ENCODE measurements at places on chromosomes 11 and 22.

DNA sequence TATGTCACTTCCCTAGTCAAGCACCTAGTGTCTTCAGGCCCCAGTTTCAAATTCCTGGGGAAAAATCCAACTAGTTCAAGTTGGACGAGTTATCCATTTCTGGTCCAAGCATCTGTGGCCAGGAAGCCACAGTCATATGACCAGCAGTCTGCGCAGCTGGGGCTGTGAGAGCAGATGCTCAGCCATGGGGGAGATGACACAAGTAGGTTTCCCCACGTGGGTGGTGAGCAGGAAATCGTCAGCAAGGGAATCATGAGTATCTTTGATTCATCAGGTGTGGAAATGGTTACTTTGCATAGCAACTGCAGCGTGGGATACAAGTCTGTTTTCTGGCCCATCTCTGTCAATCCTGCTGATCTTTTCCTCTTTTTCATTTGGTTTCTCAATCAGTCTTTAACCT lies 185.3 kb downstream of the C11orf91 start:
- no peak for DNase-seq

DNA sequence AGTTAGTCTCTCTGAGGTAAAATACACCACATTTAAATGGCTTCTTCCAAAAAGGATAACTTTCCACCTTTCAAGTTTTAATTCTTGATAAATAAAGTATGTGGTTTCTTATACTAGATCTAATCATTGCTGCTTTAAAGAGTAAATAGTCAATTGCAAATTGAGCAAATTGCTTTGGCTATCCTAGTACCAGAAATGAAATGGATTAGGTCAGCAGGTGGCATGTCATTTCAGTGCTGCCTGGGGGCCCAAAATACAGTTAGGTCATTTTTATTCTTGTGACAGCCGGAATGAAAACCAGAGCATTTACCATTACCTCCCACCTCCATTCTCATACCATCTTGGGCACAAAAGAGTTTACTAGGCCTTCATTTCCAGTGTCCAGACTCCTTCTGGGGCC lies 70.2 kb downstream of the PHF21A start:
- no peak for DNase-seq

DNA sequence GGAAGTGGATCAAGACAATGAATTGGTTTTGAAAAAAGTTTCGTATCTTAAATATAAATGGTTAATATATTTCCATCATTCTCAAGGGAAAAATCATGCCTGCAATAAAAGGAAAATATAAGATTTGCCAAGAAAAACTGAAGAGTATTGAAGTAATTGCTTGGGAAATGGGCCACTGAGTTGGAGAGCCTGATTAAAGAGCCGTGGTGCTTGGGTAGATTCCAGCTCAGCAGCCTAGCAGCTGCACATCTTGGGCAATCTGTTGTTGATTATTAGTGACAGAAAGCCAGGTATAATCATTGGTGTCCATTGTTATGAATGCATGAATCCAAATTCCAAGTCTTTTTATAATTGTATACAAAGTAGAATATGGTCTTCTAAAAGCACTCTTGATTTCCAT lies 800.9 kb upstream of the CHORDC1 start:
- DNase-seq: no peak

DNA sequence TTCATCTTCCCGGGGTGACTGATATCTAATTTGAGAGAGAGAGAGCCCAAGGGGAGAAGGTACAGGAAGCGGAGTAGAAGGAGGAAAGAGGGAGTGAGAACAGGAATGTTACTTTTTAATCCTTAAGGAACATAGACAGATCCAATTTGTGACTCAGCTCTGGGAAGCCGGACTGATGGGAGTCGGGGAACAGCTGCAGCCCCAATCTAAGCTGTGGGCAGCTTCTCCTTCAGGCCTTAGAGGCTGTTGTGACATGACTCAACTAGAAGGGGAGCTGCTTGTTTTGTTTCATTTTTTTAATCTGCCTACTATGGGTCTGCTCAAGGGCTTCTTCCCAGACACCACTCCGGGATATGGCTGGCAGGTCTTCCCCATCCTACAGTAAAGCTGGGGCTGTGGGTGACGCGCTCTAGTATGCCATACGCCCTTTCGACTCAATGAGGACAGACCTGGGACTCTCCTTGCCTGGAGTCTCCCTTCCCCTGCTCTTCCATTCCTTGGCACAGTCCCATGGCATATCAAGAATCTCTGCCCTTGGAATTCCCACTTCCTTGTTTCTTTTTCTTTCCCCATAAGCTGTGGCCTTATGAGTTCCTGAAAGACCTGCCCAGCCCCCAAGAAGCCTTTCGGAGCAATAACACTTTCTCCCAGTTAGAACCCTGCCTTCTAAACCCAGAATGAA lies 103.3 kb upstream of the AKIP1 start:
- peak; percentile 54 for DNase-seq

DNA sequence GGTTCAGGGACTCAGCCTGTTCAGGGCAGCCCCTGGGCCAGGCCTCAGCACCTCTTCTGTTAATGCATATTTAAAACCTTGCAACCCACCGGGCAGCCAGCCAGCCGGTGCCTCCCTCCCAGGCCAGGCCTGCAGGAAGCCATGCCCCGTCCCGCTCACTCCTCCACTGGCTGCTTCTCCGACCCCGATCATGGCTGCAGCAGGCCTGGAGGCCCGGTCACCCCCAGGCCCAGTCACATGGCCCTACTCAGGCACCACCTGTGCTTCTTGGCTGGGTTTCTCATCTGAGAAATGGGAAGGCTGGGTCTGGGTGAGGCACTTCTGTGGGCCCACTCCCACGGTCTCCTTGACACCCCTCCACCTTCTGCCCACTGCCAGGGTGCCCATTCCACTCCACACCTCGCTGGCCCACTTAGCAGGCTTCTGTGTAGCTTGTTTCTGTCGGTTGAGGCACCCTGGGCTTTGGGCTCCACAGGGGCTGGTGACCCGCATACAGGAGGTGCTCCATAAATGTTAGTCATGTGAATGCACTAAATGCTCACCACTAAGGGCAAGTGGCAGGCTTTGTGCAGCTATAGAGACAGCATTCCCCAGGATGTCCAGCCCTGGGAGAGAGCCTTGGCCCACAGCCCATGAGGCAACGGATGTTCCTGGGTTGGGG lies 11.4 kb downstream of the RTN4R start:
- DNase-seq: no peak

GRCh38 chr11:90668502-90668901 lies 445.7 kb upstream of the CHORDC1 start:
- no peak for DNase-seq

DNA sequence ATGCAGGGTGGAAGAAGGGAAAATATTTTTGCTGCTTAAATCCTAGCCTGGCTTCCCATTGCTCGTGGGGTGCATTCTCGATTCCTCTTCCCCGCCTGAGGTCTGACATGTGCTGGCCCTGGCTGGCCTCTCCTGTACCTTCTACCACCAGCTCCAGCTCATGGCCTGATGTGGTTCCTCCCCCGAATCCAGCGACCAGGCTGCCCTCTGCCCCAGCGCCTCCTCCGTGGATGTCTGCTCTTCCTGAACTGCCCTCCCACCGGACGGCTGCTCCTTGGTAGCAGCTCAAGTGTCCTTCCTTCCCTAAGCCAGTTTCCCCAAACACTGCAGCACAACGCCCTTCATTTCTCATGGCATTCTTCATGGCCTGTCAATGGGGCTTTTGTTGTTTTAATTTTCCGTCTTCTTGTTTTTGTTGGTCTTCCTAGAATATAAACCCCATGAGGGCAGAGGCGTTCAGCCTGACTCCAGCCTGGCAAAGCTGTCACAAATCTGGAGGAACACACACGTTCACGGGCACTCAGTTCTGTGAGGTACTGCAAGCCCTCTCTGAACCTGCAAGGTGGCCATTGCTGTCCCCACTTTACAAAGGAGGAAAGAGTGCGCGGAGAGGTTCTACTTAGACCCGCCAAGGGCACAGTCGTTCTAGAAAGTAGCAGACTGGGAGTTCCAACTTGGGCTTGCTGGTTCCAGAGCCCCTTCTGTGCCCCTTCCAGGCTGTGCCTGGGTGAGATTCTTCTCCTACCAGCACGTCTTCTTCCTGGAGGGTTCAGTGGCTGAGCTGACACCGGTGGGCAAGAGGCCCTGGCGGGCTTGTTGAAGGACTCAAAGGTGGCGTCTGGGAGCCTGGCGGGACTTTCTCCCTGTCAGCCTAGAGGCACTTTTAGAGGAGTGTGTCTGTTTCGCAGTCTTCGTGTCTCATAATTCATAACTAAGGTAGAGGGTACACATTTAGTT lies 953 bp upstream of the LRP5 start:
- DNase-seq: no peak

DNA sequence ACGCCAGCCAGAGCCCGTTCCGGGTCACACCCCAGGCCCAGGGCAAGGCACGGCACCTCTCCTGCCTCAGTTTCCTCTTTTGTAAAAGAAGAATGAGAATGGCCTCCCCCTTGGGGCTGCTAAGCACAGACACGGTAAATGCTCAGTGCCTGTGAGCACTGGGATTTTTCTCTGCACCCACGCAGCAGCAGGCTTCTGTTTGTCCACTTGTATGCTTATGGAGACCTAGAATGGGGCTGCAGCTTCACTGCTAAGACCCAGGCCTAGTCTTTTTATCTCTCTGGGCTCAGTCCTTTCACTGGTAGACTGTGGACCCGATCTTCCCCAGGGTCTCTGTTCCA lies 1327.9 kb downstream of the TBC1D22A start:
- no peak for DNase-seq

GRCh38 chr11:113419454-113420003 lies 31.9 kb downstream of the ANKK1 start:
- no peak for DNase-seq

DNA sequence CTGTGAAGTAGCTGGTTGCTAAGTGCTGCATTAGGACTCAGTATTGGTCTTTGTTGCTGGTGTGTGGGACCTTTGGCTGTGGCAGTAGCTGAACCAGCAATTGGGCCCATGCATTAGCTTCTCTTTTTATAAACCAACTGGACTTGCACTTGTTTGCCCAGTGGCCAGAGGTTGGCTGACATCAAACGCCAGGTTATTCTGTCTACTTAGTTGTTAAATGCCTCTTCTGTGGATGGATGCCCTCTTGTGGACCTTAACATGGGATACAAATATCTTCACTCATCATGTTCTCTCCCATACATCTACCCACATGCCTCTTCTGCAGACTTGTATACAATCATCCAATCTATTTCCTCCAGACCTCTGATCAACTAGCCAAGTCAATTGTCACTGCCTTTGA lies 26.4 kb upstream of the ARHGAP20 start:
- DNase-seq: no peak

- DNase-seq: peak; percentile 91
Observed at GRCh38 chr11:72102946-72103753, at the start of gene LAMTOR1. LAMTOR1 (minus strand) TSS chr11:72103297; CDS start chr11:72103224, 73 bp downstream.

- no peak for DNase-seq
Observed at GRCh38 chr22:48888466-48889208, 939.0 kb downstream of the BRD1 start.

GRCh38 chr11:69155302-69156234 lies at the start of gene SMIM38:
SMIM38 (plus strand) TSS chr11:69155935; CDS start chr11:69157847, 1,912 bp downstream.
- no peak for DNase-seq

GRCh38 chr22:45783021-45783420 lies 111.4 kb downstream of the ATXN10 start:
- DNase-seq: no peak

DNA sequence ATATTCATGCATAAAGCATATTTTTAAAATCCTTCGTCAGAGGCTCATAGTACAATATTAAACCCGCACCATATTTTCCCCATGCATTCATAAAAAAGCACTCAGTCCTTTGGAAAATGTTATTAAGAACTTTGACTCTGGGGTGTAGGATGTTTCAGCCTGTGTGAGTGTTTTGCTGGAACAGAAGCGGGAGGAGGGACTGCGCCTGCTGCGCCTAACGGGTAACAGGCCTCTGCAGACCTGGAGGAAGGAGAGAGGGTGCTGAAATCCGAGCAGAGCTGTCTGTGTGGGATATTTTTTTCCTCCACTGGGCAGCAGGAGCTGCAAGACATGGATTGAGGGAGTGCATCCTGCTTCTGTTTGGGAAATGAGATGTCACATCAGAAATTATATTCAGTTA lies 483.0 kb downstream of the BRD1 start:
- DNase-seq: no peak

GRCh38 chr11:100684101-100685065 lies 2.7 kb upstream of the ARHGAP42 start:
- DNase-seq: no peak

DNA sequence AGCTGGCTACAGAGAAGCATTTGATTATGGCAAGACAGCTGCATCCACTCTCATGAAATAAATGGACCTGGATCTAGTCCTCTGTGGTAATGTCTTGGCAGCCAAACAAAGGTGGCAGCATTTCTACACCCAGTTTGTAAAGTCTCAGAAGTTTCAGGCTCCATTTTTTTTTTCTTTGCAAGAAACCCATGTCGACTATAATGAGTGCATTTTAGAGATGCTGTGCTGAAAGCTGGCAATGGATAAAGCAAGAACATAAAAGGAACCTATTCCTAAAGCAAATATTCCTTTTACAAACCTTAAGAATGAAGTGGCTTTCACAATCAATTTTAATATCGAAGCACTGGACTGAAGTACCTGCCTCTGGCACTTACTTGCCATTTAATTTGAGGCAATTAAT lies 33.5 kb downstream of the THAP12 start:
- no peak for DNase-seq

DNA sequence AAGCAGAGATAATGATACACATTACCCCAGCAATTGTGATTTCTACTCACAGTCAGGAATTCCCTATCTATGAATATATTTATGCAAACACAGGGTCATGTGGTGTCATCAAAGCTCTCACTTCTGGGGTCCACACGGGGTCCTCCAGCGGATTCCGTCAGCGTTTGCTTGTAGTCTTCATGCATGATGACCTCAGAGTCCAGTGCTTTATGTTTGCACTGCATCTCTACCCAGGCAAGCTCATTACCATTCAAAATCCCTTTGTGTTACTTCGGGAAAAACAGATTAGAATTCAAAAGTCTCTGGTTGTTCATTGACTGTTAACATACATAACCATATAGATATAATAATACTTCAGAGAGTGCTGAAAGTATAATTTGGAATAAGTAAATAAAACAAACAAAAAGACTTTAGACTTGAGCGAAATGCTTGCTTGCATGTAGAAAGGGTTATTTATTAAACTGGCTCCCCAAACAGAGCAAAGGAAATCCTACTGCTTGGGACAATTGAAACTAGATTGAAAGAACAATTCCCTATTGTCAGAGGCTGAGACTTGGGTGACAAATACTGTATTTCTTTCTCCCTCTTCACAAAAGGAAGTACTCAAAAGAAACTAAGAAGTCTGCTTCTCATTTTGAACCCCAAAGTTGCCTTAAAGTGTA lies 423.1 kb downstream of the ETS1 start:
- no peak for DNase-seq

DNA sequence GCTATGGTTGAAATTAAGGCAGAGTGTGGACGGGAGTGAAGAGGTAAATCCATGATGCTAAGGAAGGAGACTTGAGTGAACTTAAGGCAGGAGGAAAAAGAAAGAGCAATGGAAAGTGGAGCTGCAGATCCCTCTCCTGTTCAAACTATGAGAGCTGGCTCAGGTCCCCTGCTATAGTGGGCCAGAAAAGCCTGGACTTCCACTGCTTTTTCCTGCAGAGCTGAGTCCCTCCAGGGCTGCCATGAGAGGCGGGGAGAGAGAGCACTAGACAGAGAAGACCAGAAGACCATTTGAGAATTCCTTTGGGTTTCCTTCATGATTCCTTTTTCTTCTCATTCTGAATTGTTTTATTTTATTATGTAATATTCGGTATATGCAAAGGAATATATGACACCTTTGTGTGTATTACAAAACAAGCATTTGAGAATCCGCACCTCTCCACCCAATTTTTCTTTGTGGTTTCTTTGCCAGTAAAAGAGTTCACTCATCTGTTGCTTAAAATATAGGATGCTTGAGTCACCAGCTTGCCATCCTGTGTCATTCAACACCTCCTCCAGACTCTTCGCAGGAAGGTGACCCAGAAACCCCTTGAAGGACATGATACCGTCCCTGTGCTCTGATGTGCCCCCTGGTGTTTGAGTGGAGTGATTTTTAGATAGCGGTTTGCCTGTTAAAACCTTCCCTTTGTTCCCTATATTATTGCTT lies 24.4 kb downstream of the SREBF2 start:
- DNase-seq: no peak
